ENCODE measurements at places on chromosomes 1 and 21.

DNA sequence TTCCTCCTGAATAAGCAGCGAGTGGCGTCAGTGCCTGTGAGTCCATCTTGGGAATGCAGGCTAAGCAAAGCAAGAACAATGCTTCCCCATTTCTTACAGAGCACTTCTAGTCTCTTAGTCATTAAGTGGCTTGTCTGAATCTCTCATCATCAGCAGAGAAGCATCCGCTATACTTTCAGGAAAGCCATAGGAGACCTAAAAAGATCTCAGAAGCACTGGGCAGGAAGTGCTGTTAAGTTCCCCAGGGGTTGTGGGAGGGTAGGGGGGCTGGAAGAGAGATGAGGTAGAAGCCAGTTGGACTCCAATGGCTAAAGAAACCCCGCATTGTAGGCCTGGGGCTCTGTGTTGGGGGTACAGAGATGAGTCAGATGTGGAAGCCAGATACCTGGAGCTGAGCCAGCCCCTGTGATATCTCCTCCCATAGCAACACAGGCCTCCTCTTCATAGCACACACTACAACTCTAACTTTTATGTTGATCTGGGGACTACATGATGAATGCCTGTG, 44.9 kb downstream of the SYT6 start:
- no peak for DNase-seq

GRCh38 chr1:59025898-59026426, 242.1 kb upstream of the JUN start:
- no peak for DNase-seq

- no peak for DNase-seq
Measured at GRCh38 chr1:198416296-198416695, 124.2 kb downstream of the ATP6V1G3 start.

DNA sequence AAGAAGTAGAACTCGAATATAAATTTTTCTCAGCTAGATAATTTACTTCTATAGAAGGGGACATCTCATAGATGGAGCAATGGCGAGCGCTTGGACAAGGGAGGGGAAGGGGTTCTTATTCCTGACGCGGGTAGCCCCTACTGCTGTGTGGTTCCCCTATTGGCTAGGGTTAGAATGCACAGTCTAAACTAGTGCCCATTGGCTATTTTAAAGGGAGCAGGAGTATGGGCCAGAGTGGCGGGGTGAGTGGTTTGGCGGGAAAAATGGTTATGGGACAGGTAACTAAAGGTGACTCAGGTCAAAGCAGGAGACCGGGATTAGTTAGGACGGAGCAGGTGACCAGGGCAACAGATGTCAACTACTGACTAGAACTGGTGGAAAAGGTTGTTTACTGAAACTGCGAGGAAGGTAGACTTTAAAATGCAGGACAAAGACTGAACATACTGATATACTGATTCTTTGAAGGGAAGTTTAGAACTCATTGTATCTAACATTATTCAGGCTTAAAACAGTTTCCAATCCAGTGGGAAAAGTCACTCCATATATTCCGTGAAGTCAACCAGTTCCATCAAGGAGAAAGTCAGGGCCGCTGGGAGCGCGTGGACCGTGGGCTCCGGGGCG, 940 bp upstream of the ATAD3A start:
- no peak for DNase-seq

GRCh38 chr1:178091986-178092745, 1.7 kb upstream of the RASAL2 start:
- no peak for DNase-seq

GRCh38 chr1:225597926-225598575, 54.9 kb downstream of the ENAH start:
- DNase-seq, result no peak

DNA sequence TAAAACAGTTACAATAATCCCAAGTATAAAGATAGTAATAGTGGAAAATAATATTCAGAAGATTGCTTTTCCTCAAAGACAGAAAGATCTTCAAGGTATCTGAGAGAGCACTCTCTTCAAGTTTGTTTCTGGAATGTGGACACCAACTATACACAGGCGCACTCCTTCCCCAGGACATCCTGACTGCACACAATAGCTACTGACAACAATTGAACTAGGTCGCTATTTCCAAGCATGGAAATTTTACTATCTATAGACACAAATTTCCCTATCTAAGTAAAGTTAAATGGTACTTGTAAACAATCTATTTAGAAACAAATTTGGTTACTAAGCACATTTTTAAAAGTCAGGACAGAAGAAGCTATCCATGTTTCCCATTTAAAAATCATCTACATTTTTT, 19.1 kb downstream of the ARHGAP29 start:
- no peak for DNase-seq

- no peak for DNase-seq
Measured at GRCh38 chr1:14118691-14119485, 418.9 kb downstream of the PRDM2 start.
